ENCODE measurements at places on chromosomes 5 and 9.

GRCh38 chr5:143913008-143913752 lies 101.2 kb downstream of the HMHB1 start:
- DNase-seq = no peak

GRCh38 chr9:70902692-70903131 lies 218.7 kb downstream of the TRPM3 start:
- DNase-seq = no peak

GRCh38 chr9:114735704-114736103 lies 53.7 kb upstream of the TEX48 start:
- DNase-seq = no peak

DNA sequence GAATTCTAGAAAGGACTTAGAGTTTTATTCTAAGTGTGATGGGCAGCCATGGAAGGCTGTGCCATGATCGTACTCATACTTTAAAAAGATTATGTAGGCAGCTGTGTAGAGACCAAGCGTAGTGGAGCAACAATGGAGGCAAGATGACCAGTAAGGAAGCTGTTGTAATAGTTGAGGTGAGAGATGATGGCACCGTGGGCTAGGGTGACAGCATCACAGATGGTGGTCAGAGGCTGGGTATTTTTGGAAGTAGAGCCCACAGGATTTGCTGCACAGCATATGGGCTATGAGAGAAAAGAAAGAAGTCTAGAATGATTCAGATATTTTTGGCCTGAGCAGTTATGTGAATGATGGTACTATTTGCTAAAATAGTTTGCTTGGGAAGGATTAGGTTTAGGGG lies 7.7 kb downstream of the ARHGAP26 start:
- DNase-seq = no peak

- DNase-seq = no peak
Measured at GRCh38 chr5:53022930-53023511, 33.9 kb downstream of the ITGA2 start.

DNA sequence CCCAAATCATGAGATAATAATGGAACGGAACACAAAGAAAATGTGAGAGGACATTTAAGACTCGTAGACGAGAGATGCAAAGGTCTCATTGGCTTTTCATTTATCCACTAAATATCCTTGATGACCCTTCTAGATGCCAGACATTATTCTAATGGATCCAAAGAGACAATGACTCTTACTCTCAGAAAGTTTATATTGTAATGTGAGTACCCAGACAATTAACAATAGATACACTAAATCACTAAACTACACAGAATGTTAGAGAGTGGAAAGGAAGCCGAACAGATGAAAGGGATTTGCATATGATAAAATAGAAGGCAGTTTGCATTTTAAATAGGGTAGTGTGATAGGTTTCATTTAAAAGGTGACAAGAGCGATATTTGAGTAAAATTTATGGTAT lies 973.3 kb downstream of the TAF11L14 start:
- no peak for DNase-seq

DNA sequence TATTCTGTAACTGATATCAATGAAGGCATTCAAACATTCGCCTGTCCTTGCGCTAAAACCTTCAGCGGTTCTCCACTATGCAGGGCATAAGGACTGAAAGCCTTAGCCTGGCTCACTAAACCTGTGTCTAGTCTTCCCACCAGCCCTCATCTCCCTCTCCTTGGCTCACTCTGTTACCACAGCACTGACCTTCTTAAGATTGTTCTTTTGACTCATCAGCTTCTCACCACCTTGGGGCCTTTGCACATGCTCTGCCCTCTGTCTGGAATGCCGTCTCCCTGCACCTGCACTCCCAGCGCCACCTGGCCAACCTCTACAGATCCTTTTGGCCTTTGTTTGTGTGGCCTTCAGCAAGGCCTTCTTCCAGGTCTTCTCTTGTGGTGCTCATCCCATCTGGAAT lies 131.8 kb upstream of the IER5L start:
- DNase-seq = no peak

DNA sequence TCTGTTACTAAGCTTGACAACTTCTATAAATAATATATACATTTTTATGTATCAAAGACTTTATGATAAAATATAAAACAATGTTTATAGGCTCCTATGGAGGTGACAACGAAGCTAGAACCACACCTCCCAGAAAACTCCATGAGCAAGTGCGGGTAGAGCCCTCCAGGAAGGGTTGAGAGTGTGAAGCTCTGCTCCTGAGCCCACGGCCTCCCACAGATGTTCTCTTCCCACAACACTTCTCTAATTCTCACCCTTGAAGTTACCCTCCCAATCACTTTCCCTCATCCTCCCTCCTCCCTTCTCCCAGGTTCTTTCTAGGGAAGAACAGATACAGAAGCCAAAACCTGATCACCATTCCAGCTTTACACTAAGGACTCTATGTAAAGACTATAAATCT lies 427.6 kb downstream of the SPOCK1 start:
- DNase-seq = no peak

GRCh38 chr5:59246882-59247281 lies 646.6 kb downstream of the PDE4D start:
- DNase-seq = no peak

GRCh38 chr9:80242022-80242421 lies 670.3 kb downstream of the TLE4 start:
- no peak for DNase-seq

DNA sequence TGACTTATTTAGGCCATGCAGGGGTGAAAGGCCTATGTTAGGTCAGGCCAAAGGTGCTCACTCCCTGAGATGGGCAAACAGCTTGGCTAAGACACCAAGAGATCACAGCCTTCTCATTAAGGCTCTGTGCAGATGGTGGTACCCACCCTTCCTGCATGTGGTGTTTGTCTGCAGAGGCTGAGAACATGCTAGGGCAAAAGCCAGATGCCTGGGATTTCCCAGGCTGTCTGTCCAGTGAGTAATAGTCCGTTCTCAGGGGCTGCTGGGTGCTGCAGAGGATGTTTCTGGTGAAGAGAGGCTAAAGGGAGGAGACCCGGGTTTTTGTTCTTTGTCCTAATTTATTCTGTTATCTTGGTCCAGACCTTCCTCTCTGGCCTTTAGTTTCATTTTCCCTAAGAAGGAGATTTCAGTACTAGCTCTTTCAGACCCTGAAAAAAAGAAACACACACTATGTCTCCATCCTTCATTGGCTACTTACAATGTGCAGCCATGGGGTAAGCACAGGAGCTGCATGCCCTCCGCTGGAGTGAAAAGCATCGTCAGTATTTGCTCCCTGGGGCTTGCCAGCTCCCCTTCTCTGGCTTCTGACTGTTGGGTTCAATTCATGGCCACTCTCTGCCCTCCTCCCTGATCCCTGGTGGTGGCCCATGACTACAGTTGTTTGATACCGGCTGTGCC lies 23.4 kb upstream of the GLRA1 start:
- DNase-seq = no peak

DNA sequence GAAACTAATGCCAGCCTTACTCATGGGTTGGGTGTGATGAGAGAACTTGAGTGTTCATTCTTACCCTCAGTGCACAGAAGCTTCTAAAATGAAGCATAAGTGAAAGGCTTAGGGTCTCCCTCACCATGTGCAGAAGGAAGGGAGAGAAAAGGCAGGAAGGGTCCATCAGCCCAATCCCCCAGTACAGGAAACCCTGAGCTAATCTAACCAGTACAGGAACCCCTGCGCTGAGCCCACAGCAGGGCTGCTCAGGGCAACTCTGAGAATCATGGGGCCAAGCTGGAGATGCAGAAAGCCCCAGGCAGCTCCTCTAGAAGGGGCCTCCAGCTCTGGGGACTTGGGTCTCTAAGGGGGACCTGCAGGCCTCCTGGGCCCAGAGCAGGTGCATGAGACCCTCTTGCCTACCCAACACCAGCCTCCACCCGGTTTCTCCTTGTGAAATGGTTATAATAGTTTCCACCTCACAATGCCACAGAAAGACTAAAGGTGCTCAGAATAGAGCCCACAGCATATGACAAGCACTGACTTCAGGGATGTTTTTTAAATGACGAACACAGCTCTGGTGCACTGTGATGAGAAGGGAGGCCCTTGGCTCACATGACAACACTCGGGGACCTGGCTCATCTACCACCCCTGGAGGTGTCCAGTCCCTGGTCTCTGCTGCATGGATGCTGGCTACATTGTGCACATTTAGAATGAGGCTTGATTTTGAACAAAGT lies 190.1 kb downstream of the ACTL7B start:
- DNase-seq = no peak

DNA sequence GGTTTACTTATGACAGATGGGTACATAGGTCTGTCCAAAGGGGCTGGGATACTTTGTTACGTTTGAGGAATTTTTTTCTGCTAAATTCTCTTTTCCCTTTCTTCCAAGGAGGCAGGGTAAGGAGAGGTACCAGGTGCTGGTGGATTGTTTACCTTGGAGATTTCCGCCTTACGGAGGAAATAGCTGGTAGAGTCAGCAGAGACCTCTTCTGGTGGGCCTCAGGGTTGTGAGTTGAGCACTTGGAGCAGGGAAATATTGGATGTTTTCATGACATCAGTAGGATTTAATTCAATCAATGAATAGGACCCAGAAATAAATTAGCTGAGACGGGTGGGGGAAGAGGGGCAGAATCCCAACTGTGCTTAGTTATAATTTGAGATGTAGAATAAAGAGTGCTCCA lies 60.0 kb upstream of the TAF11L2 start:
- no peak for DNase-seq

DNA sequence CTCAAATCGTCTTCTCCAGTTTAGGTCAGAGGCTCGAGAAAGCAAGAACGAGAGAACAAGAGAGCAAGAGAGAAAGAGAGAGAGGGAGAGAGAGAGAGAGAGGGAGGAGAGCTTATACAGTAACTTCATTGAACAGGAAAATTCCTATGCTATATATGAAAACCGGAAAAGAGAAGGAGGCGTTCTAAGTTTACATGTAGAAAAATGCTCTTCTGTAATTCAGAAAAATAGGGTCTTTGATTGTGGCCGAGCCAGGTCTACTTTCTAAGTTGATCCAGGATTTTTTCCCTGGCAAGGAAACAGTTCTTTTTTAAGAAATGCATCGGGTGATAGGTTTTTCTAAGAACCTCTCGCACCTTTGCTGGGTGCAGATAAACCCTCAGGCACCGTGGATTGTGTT lies 29.5 kb downstream of the COL15A1 start:
- DNase-seq = no peak

GRCh38 chr5:93995126-93995621 lies 253.8 kb upstream of the POU5F2 start:
- no peak for DNase-seq
